ENCODE measurements at places on chromosomes 4 and X.

DNA sequence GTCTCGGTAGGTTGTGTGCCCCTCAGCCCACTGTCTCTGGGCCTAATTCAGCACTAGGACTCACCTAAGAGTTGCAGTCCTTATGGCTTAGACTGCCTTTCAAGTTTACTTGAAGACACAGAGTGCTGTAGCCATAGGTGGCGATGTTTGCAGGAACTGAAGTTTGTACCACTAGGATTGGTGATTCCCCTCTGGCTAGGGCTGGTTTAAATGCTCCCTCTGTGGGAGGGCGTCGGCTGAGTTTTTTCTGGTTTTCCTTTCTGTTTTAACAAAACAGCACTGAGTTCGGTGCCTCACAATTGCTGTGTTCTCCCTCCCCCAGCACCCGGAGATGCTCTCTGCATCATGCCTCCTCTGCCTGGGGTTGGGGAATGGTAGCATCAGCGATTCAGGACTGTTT is 480.9 kb downstream of the PCDH11X start:
- DNase-seq: no peak

GRCh38 chrX:112513154-112513553 is 166.6 kb downstream of the LHFPL1 start:
- no peak for DNase-seq

GRCh38 chrX:126164689-126165400 is 1.2 kb downstream of the DCAF12L2 start:
- DNase-seq: no peak

- DNase-seq: no peak
These were observed 32.0 kb downstream of the HAND2 start for GRCh38 chr4:173498023-173498422.

- no peak for DNase-seq
These were observed 68.8 kb upstream of the PRPS1 start for GRCh38 chrX:107559506-107559905.

DNA sequence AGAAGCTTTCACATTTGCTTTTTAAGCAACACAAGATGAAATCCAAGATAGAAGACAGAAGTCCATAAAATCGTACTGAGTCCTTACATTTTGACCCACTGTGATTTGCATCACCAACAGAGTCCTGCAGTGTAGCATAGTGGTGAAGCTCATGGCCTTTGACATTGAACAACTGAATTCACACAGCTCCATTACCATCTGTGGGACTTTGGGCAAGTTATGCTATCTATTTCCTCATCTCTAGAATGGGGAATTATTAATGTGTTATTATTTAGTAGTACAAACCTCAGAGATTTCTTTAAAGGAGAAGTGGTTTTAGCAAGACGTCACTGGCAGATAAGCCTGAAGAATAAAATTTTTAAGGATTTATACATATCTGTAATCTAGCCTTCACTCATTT is 10.7 kb downstream of the GPRIN3 start:
- no peak for DNase-seq

Measured in NCI-H460 (cell line).